CD4-positive, alpha-beta T cell treated with Interleukin-6 for 4 hours (primary cell): ENCODE measurements at places on chromosomes 6 and 20.
A peak's percentile ranks its signal among the peaks of the same experiment; 100 is the strongest.

DNA sequence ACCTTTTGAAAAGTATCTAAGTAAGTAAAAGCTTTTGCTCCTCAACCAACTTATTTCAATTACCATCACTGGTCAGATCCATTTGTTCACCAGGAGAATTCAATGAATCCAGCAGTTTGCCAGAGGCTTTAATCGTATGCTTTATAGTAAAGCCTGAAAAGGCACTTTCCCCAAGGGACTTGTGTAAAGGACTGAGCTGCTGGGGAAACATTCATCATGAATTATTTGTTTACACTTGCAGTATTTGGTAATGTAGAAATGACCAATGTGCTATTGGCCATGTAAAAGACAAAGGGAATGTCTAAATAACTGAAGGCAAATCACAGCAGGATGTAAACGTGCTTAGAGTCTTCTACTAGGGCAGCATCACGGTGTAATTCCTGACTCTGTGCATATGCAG, 471.4 kb downstream of the ADGRB3 start:
- no peak for DNase-seq

DNA sequence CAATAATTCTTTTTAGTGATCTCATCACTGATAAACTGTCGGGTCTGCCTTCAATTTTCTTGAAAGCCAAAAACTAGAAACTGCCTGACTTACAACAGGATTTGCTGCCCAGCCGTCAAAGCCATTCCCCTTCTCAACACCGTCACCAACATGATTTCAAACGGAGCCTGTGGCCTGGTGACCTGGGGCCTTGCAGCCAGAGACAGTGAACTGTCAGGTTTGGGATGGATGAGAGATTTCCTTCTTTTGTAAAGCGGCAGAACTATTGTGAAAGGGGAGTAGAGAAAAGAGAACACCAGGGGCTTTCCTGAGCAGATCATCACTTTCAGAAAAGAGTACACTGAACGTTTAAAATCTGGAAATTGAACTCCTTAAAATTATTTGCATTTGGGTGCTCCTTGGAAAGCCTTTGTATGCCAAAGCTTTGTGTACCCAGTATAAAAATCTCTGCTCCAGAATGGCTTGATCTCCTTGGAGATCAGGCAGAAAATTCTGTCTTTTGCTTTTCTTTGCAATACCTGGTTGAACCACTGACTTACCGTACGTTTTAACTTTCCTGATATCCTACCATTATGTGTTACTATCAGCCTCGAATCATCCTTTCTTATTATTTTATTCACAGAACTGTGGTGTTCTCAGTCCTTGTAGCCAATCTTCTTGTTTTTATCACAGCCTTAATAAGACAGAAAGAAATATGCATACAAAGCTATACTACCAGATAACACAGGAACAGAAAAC, 125.2 kb downstream of the PACRG start:
- no peak for DNase-seq

DNA sequence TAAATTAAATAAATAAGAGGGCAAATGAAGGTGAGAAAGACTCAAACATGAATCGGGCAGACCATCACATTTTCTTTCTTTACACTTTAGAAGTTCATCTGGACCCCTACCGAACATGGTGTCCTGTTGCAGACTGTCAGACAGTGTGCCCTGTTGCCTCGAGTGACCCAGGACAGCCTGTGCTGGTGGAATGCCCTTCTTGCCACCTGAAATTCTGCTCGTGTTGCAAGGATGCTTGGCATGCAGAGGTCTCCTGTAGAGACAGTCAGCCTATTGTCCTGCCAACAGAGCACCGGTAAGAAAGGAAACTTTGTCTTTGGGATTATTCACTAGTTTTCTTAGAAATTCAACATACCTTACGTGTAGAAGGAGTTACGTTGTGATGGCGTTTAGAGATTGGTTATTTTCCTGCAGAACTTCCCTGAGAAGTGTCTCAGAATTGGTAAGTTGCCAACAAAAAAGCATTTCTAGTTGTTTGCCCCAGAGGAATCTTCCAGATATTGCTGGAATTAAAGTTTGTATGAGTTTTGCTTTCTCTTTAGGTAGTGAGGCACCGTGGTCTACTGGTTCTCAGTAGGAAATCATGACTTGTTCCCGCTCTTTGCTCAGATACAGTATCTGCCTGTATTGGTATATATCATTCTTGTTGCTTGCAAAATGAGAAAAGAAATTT, 70.1 kb downstream of the RNF144B start:
- no peak for DNase-seq

GRCh38 chr6:51725155-51725554, 362.3 kb downstream of the PKHD1 start:
- no peak for DNase-seq

- no peak for DNase-seq
Observed at GRCh38 chr20:30168025-30168799, 1089.3 kb upstream of the DEFB115 start.

GRCh38 chr6:1290086-1290485, 21.8 kb upstream of the FOXQ1 start:
- no peak for DNase-seq

DNA sequence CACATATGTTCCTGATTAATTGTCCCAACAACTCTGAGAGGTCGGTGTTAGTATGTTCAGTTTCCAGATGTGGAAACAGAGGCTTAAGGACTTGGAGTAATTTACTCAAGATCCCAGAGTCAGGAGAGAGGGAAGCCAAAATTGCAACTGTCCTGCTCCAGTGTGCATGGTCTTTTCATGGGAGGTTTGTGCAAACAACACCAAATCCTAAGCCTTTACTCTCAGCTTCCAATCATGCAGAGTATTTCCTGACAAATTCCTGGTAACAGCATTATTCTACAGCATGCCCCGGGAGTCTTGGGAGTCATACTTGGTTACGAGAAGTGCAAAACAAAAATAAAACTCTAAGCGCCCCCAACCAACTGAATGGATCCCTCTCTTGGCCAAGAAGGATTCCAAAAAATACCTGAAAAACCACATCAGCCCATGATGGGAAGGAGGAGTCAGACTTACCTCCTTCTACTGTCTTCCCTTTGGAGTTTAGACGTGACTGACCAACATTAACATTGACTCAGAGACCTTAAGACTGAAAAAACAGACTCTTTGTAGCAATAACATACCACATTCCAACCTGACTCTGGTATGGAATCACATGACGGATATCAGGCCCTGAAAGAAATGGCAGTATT, 30.8 kb upstream of the PPP1R3G start:
- DNase-seq: no peak

DNA sequence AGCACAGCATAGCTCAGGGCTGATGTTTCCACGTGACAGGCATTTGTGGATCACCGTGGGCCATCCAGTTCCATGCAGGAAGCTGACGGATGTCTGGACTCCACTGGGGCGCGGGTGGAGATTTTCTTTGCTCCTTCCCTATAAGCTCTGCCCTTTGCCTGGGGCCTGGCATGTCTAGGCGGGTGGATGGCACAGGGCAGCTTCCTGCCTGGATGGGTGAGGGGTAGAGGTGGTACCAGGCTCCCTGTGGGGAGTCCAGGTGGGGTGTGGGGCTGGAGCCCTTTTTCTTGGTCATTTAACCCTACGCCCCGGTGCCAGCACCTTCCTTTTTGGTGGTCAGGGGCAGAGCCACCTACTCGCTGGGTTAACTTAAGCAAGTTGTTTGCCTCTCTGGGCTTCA, 10.4 kb downstream of the FAM110A start:
- no peak for DNase-seq

- no peak for DNase-seq
Observed at GRCh38 chr6:108013787-108014439, 55.9 kb upstream of the SEC63 start.

- DNase-seq: no peak
Observed at GRCh38 chr6:57068061-57068460, 21.6 kb downstream of the KIAA1586 start.

GRCh38 chr20:50575865-50576720, 65.9 kb downstream of the PTPN1 start:
- peak; percentile 77 for DNase-seq

GRCh38 chr20:19047040-19047950, 165.1 kb upstream of the SLC24A3 start:
- no peak for DNase-seq

GRCh38 chr6:36668591-36668990, 9.9 kb upstream of the CDKN1A start:
- no peak for DNase-seq

- DNase-seq: no peak
Observed at GRCh38 chr6:105120570-105120969, 59.2 kb downstream of the POPDC3 start.

- DNase-seq: peak; percentile 73
Observed at GRCh38 chr6:90411292-90411781, 114.7 kb upstream of the BACH2 start.

- DNase-seq: peak; percentile 32
Observed at GRCh38 chr20:49132995-49133478, 55.1 kb downstream of the STAU1 start.

DNA sequence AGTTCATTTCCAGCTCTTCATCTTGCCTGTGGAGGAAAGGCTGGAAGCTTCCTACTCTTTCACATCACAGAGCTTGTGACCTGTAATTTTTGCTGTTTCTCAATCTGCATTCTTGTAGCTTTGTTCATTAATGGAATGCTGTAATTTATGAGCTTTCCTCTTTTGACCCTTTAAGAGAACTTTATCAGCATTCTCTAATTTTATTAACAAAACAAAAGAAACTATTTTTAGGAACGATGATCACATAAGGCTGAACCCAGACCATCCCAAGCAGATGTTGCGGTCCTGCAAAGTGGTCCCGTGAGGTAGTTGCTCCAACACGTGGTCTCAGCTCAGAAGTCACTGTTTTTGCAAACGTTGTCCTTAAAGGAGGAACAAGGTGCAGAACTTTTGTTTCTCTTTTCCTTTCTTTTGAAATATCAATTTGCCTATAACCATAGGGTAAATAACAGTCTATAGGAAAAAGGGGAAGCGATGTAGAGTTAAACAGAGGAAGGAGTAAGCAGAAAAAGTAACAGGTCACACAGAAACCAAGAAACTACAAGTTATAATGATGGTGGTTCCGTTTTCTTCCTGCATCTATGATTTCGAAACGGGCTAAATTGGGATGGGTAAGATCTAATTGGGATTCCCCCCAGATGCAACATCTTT, 121.3 kb upstream of the PHACTR1 start:
- no peak for DNase-seq

DNA sequence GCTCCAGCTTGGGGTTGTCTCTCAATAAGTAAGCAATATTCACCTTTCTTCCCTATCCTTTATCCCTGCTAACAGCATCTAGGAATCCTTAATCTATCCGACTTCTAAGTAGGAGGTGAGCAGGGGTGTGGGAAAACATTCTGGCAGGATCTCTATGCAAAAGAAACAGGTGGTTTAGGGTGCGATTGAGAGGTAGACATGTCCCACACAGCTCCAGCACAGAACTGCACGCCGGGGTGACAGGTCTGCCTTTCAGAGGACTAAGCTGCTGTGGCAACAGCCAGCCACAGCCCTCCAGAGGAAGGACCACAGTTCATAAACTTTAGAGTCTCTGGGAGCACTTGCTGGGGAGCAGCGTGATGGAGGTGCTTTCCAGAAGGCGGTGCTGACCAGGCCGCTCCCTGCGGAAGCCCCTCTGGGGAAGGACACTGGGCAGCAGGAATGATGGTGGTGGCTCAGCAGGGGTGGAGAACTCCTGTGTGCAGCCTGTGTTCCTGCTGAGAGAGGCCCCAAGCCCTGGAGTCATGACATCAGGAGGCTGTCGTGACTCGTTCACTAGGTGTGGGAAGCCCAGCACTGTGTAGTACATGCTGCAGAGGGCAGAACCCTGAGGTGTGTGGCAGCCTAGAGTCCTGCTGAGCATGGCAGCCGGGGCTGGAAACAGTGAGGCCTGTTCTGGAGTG, 509.6 kb downstream of the PRKN start:
- DNase-seq: no peak

GRCh38 chr20:42118001-42118400, 499.8 kb upstream of the CHD6 start:
- no peak for DNase-seq

DNA sequence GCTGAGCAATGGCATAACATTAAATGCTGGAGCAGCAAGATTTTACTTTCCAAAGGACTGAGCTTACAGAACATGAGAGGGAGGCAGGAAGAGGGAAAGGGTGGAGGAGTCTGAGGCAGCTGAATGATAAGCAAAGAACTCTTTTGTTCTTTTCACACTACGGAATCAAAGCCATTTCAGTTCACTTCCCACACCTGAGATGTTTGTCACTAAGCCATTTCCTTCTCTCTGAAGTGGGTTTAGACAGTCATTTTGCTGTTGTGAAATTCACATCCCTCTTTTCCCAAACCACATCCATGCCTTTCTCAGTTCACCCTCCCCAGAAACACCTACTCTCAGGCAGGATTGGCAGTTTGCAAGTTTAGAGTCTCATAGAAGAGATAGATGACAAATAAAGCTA, 267.9 kb downstream of the ADGRG6 start:
- DNase-seq: peak; percentile 20

GRCh38 chr6:44127186-44128019, at the start of the genes MRPL14 and TMEM63B:
TSS of gene MRPL14 (minus strand) at chr6:44127452. CDS start at chr6:44116611, 10,841 bp downstream.
TSS of gene TMEM63B (plus strand) at chr6:44127554. CDS start at chr6:44134585, 7,031 bp downstream.
- DNase-seq: peak; percentile 89

DNA sequence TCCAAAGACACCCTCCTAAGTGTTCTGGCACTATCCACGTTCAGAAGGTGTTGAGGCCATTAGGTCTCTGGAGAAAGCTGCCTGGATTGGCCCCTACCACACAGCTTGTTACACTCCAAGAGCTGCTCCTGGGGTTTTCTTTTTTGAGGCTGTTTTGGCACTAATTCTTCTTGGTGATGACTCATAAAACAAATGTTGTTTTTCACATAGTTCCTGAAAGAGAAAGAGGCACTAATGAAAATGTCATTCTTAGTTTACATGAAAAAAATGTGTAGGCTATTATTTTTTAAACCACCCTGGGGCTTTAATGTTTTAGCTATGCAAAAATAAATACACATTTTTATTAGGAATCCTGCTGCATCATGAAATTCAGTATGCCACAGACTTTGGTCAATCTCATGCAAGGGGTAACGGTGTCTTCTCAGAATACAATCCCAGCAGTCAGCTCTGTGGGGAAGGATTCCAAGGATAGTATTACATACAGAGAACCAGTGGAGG, 38.1 kb downstream of the TBPL1 start:
- no peak for DNase-seq

DNA sequence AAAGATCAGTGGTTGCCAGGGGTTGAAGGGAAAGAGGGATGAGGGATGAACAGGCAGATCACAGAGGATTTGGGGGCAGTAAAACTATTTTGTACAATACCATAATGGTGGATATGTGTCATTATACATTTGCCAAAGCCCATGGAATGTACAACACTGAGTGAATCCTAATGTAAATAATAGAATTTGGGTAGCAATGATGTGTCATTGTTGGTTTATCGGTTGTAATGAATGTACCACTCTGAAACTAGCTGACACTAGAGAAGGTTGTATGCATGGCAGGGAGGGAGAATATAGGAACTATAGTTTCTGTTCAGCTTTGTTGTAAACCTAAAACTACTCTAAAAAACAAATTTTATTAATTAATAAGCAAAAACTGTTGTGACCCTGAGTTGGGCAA, 17.8 kb upstream of the ASF1A start:
- DNase-seq: no peak

- DNase-seq: no peak
Observed at GRCh38 chr6:134828641-134829040, 121.3 kb downstream of the ALDH8A1 start.

GRCh38 chr6:55950071-55950814, 74.9 kb upstream of the BMP5 start:
- no peak for DNase-seq

GRCh38 chr6:100269189-100269588, 195.5 kb downstream of the SIM1 start:
- no peak for DNase-seq

GRCh38 chr20:8646716-8647115, 422.2 kb upstream of the PLCB4 start:
- no peak for DNase-seq
